Astrocyte of the hippocampus (primary cell): ENCODE measurements at places on chromosomes 7 and 10.

GRCh38 chr7:106978425-106979420 is 65.8 kb upstream of the PRKAR2B start:
- DNase-seq, result no peak

DNA sequence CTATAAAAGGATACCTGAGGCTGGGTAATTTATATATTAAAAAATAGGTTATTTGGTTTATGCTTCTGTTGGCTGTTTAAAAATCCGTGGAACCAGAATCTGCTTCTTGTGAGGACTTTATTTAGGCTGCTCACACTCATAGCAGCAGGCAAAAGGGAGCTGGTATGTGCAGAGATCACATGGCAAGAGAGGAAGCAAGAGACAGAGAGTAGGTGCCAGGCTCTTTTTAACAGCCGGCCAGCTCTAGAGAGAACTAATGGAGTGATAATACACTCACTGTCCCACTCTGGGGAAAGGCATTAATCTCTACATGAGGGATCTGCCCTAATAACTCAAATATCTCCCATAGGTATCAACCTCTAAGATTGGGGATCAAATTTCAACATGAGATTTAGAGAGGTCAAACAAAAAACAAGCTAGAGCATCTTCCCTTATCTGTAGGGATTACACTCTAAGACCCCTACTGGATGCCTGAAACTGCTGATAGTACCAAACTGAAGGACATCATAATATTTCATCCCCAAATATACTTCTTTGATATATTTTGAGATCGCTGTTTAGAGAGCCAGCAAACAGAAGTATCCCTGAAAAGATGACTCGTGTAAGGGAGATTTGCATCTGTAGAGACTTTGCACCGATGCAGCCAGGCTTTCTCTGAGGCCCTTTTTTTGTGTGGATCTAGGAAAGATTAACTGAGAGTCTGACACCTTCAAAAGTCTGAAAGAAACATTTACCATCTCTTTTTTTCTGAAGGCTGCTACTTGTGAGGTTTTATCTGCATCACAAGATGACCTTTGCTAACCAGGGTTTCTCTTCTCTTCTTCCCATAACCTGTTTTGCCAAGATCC is 717.0 kb upstream of the MBL2 start:
- no peak for DNase-seq

DNA sequence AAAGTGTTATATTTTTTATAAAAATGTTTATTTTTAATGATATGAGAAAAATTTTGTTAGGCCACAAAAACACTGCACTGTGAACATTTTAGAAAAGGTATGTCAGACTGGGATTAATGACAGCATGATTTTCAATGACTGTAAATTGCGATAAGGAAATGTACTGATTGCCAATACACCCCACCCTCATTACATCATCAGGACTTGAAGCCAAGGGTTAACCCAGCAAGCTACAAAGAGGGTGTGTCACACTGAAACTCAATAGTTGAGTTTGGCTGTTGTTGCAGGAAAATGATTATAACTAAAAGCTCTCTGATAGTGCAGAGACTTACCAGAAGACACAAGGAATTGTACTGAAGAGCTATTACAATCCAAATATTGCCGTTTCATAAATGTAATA is 64.8 kb upstream of the CAPZA2 start:
- no peak for DNase-seq

GRCh38 chr10:103493362-103493915 is at the start of gene NEURL1:
Gene NEURL1 (plus strand): TSS chr10:103493705. CDS start chr10:103494388, 683 bp downstream.
- DNase-seq, result no peak

DNA sequence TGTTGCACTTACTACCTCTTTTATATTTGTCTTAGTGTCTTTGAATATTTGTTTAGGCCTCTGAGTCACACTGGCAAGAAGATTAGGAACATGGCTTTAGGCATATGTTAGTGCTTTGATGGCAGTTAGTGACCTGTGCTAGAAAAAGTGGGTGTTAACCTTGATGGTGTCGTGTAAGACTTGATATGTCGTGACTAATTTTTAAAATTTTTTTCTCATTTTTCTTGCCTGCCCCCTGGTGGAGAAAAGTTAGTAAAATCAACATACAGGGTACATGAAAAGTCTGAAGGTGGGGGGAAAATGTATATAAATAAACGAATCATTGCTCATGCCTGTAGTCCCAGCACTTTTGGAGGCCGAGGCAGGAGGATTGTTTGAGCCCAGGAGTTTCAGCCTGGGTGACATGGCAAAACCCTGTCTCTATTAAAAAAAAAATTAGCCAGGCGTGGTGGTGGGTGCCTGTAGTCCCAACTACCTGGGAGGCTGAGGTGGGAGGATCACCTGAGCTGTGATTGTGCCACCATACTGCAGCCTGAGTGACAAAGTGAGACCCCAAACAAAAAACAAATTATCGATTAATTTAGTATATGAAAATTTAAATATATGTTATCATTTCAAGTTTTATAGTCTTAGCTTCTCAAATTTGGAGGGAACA is 44.6 kb downstream of the TAX1BP1 start:
- DNase-seq, result peak; percentile 64

- no peak for DNase-seq
These were observed 94.4 kb upstream of the KIAA1217 start for GRCh38 chr10:24114556-24114955.

GRCh38 chr10:127735156-127735555 is 1.8 kb upstream of the FOXI2 start:
- DNase-seq, result no peak

- no peak for DNase-seq
These were observed 24.1 kb upstream of the SEMA3A start for GRCh38 chr7:84218681-84219080.

DNA sequence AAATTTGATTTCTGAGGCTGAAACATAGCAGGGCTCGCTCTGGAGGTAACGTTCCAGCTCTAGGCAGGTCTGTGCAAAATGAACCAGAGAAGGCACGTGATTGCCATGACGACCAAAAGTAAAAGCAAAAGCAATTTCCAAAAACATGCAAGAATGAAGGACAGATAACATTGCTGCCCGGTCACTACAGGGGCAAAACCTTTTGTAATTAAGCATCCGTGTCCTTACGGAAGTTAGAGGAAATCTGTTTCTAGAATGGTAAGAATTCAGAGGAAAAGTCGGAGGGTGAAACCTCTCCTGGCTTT is 2.9 kb downstream of the KLF6 start:
- peak; percentile 78 for DNase-seq

DNA sequence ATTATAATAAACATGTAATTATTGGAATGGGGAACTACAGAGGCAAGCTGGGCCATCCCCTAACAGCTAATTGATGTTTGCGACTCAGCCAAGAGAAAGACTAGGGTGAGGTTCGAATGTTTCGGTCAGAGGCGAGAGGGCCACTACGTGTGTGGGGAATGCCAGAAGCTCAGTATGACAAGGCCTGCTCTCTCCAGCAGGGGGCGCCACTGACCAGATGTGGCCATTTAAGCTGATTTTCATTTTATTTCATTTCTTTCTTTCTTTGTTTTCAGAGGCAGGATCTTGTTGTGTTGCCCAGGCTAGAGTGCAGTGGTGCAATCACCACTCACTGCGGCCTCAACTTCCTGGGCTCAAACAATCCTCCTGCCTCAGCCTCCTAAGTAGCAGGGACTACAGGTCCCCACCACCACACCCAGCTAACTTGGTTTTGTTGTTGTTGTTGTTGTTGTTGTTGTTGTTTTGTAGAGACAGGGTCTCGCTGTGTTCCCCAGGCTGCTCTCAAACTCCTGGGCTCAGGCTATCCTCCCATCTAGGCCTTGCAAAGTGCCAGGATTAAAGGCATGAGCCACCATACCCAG is 38.1 kb downstream of the TMEM130 start:
- no peak for DNase-seq
